Amniotic stem cell (primary cell): ENCODE measurements at places on chromosomes 3 and 15.

- no peak for DNase-seq
Observed at GRCh38 chr3:124483915-124484470, 246.3 kb upstream of the UMPS start.

- no peak for DNase-seq
Observed at GRCh38 chr15:96345560-96346399, 15.3 kb downstream of the NR2F2 start.

- DNase-seq = no peak
Observed at GRCh38 chr3:60076331-60076730, 1026.5 kb upstream of the CFAP20DC start.

GRCh38 chr3:155504682-155505081 lies 211.2 kb upstream of the STRIT1 start:
- no peak for DNase-seq

DNA sequence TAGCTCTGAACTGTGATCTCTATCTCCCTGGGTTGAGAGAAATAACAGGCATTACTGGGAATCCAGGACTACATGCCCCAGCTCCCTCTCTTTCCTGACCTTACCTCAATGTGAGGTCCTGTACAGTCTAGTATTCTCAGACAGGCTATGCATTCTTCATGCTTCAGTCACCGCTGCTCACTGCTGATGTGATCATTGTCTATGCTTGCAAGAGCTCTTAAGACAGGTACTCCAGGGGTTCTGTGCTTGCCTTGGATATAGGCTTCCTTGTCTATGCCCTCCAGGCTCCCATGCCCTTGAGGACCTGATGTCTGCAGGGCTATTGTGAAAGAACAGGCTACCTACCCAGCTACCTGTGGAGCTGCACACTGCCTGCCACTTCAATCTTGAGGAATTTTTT lies 183.6 kb downstream of the MBNL1 start:
- no peak for DNase-seq

DNA sequence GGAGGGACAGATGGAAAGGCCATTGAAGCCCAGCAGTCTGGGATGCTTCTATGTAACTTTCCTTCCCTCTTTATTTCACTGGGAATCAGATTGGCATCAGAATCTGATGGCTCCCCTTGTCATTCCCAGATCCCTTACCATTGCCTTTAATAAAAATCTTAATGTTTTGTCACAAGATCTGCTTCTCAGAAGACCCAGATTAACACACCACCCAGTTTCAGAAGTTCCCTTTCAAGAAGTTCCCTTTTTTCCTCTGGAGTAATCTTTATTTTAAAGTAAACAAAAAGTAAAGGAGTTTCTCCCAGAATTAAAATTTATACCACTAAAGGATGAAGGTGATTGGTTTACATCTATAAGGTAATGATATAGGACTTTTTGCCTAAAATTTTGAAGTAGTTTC lies 76.4 kb downstream of the UBR1 start:
- no peak for DNase-seq

GRCh38 chr3:72804361-72804760 lies 43.9 kb downstream of the SHQ1 start:
- DNase-seq = no peak

GRCh38 chr15:63066272-63066671 lies 23.7 kb downstream of the TPM1 start:
- no peak for DNase-seq

DNA sequence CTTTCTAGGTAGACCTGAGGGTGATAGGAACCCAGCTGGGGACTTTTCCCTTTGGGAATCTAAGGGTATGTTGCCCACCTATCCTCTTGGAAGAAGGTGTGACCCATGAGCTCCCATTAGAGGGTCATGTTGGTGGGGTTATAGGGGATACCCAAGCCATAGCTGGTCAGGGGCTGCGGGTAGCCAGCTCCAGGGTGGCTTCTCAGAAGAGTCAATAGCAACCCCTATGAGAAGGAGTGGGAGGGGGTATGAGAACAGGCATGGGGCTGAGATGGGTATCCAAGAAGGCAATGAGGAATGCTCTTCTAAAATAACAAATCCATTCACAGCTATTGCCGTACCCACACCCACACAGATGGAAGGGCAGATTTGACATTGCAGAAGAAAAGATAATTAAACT lies 217.8 kb downstream of the UACA start:
- DNase-seq = no peak

DNA sequence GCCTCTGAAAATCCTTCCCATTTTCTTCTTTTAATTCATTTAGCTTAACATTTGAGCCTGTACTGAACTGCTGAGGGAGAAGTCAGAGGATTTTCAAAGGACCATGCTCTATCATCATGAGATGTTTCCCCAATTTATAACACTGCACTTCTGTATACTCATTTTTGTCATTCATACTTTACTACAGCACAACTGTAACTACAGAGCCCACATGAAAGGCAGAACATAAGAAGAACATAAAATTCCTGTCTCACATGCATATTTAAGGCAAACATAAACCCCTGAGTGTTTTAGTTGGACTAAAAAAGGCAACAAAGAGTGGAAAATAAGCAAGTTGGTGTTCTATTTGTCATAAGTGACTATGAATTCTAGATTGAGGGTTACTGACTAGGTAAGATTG lies 237.7 kb upstream of the ARPP21 start:
- DNase-seq = no peak

GRCh38 chr15:88841236-88841635 lies 38.0 kb downstream of the ACAN start:
- DNase-seq = no peak
